ENCODE measurements at places on chromosomes 5 and 9. TPM values are rescaled to one million over a fixed set of nuclear protein-coding genes. Genes with fewer than 3 reads are reported as not detected.

The MSX2 gene
- total RNA-seq, result 15.9 TPM

The APBA1 gene
- 21.0 TPM for total RNA-seq

The MEGF10 gene
- total RNA-seq, result under 0.01 TPM

The MTAP gene
- 30.5 TPM for total RNA-seq

The LEAP2 gene
- 0.50 TPM for total RNA-seq

The RNF208 gene
- 0.15 TPM for total RNA-seq

The ARPC5L gene
- total RNA-seq, result 14.4 TPM

The SLC36A2 gene
- total RNA-seq, result not detected

The WDR31 gene
- total RNA-seq, result 4.0 TPM

The GZMA gene
- total RNA-seq, result not detected

The OBP2B gene
- not detected for total RNA-seq

The IFNA4 gene
- not detected for total RNA-seq

The CTNND2 gene
- total RNA-seq, result not detected

All from smooth muscle cell of trachea (primary cell).